IPS DF 19.7 (cell line): ENCODE measurements at places on chromosomes 6 and 20.

GRCh38 chr6:150641398-150642139, 41.9 kb downstream of the PLEKHG1 start:
- DNase-seq, result no peak

DNA sequence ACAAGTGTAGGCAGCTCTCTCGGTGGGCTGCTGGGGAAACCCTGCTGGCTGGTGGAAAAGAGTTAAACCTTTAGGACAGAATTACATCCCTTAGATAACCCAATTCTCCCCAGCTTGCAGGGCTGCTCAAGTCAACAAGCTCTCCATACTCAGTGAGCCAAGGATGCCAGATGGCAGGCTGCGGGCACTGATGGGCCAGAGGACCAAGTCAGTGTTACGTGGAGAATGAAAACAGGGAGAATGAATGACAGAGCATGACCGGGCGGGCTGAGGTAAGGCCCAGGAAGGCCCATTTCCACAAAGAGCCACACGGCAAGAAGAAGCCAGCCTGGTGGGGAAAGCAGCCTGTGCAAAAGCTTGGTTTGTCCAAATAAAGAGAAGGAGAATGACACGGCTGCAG, 58.7 kb upstream of the CD93 start:
- no peak for DNase-seq

DNA sequence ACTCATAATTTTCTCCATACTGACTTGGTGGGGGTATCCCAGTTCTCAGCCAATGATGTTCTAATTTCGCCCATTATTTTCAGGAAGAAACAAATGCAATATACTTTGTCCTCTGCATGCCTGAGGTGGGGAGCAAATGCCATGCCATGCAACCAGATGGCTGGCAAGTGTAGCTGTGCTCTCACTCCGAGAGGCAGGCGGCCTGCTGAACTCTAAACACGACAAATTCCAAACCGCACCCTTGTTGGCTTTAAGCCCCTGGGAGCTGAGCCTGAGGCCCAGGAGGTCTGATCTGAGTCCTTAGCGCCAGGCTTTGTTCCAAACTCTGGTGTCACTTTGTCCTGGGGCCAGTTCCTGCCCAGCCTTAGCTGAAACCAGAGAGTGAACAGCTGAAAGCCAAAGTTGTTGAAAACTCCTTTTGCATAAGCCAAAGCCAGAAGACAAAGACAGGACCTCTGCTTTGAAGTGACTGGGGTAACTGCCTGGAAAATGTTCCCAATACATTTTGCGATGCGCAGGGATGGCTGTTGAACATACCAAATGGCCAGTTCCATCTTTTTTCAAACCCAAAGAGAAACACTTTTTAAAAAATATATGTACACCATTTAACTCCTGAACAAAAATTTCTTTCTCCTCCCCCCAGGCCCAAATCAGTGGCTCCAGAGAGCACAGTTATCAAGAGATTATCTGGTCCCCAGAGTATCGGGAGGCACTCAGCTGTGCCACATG, 46.2 kb downstream of the TTI1 start:
- DNase-seq, result no peak

DNA sequence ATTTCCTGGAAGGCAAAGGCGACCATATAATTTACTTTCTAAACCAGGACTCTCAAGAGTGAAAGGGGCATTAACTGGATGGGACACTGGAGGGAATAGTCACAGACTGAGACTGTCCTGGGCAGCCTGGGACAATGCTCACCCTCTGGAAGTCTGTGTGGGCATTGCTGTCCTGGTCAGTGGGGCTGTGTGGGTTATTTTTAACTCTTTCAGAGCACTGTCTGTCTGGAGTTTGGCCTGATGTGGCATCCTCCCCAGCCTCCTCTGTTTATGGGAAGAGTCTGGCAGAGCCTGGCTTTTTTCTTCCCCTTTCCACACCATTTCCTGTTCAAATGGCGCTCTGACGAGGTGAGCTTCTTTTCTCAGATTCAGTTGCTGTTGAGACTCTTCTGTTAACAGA, 11.7 kb downstream of the DAAM2 start:
- no peak for DNase-seq

DNA sequence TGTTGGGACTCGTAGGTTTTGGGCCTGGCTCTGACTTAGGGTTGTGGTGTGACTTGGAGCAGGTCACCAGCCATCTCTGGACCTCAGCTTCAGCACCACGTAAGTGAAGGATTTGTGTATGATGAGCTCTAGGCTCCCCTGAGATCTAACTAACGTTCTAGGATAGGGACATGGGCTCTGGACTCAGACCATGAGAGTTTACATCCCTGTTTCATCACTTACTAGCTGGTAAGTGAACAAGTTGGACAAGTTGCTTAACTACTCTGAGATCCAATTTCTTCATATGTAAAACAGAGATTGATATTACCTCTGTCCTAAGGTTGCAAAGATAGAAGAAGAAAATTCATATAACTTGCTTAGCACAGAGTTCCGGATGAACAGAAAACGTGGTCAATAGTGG, 20.3 kb upstream of the PNPLA1 start:
- no peak for DNase-seq

- DNase-seq, result no peak
Measured at GRCh38 chr6:117034971-117035370, 157.9 kb downstream of the RFX6 start.

DNA sequence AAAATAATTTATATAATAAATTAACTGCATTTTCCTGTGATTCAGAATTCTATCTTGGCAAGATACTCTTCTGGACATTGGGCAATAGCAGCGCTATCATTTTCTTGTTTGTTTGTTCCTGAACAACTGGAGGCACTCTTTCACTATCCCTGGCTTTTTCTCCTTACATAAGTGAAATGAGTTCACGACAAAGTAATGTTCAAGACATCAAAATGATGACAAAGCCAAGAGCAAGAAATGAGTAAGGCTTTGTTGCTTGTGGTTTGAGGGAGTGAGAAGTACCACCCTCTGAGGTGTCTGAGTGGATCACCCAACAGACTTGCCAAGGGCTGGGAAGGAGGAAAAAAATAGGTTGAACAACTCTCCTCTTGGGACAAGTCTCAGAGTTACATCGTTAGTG, 466.6 kb upstream of the JAG1 start:
- no peak for DNase-seq

DNA sequence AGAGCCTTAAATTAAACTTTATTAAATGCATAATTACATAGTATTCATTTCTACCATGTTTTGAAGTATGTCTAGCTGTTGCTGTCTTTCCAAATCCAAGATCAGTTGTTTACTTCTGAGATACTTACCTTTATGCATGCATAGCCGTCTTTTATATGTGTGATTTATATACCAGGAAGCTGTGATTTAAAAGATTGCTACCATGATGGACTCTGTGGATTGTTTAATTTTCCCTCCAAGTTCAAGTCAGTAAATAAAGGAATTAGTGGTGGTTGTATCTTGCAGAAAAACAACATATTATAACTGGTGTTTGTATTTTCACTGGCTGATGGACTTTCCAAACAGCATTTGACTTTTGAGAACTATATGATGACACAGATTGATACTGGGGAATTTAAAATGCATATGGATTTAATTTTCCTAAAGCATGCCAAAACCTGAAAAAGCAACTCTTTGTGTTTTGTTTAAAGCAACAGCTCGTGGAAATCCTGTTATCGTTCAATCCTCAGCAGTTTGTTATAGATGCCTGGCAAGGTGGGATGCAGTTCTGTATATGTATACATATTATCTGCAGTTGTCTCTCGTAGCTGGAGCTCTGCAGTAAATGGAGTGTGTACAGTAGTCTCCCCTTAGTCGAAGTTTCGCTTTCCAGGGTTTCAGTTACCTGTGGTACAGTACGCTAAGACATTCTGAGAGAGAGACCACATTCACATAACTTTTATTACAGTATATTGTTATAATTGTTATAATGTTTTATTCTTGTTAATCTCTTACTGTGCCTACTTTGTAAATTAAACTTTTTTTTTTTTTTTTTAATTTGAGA, 77.1 kb downstream of the CBFA2T2 start:
- DNase-seq, result no peak

DNA sequence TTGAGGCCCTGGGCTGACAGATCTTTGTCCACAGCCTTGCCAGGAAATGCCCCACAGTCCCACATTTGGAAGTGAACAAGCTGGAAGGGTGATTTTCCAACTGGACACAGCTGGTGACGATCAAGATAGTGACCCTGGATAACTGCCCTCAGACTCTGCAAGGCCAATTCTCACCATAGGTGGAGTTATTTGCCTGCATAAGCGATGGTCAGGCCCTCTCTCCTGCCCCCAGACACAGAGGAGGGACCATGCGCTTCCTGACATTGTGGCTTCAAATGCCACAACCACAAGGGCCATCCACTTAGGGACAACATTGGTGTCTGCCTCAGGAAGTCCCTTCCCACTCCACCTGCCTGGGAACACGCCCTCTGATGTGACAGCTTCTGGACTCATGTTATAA, 96.0 kb downstream of the JPH2 start:
- no peak for DNase-seq

GRCh38 chr6:5567890-5568289, 306.6 kb downstream of the FARS2 start:
- no peak for DNase-seq

GRCh38 chr20:42134265-42135098, 516.3 kb upstream of the CHD6 start:
- DNase-seq, result no peak

DNA sequence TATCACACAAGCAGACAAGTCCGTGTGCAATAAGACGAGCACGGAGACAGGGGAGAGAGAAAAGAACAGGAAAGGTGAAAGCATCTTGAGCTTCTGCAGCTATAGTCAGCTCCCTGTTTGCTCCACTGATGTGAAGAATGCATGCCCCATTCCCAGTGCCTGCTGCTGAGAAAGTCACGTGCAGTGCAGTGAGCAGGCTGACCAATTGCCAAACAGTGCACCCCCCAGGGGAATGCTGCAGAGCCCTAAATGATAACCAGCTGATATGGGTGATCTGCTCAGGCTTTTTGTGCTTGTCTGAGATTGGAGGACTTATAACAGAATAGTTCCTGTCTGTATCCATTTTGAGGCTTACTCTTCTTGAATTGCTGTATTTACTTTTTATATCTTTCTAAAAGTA, 121.5 kb downstream of the PACRG start:
- DNase-seq, result no peak

DNA sequence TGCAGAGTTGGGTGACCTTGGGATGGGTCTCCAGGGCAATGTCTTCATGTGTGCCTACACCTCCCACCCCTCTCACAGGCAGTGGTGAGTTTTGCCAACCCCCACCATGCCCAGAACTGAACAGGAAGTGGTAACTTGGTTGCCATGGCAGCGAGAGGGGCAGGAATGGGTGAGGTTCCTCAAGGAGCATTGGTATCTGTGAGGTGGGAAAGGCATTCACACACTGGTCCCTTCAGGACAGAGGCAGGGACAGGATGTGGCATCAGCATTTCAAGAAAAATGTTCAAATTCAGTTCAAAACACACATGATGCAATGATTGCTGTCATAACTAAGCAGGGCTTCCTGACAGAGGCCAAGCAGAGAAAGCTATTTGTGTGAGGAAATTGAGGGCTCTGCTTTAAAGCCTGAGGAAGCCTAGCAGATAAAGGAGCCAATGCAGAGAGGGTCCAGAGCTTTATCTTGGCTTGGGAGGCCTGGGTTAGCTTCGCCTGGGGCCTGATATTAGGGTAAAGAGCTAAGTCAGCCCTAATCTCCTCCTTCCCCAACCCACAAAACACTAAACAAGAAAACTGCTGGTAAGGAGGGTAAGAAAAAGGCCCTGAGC, 551 bp downstream of the TREML2 start:
- no peak for DNase-seq

DNA sequence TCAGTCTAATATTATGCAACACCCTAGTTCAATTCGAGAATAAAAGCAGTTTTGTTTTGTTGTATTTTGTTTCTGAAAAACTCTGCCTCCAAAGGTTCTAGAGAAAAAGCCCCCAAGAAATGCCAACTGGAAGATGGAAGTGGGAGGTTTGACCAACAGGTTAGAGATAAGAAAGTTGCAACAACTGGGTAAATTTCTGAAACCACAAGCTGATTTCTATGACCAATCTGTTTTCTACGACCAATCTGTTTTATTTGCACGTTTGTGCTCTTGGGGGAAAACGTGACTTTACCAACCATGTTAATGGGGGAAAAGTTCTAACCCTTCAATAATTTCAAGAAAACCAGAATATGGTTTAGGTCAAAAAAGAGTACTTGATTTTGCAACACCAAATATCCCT, 173.2 kb downstream of the PDE7B start:
- no peak for DNase-seq

DNA sequence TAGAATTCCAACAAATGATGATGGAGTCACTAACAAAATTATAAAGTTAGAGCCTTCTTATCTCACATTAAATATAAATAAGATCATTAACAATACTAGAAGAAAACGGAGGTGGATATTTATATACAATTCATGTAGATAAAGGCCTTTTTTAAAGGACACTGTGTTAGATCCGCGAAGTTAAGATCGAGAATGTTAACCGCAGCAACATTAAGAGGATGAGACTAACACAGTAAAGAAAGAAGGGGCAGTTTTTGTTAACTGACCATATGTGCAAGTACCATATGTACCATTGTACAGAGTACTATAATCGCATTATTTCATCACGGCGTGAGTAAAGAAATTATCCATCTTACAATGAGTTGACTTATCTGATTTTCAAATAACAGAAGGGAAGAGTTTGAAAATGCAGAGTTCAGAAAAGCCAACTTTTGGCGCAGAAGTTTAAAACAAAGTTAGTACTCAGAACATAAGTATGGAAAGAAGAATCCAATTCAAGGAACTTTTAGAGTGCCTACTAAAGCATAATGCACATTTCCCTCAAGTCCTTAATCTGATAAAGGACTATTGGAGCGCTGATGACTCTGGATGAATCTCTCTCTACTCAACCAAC, 1.4 kb downstream of the FBXL4 start:
- DNase-seq, result no peak

DNA sequence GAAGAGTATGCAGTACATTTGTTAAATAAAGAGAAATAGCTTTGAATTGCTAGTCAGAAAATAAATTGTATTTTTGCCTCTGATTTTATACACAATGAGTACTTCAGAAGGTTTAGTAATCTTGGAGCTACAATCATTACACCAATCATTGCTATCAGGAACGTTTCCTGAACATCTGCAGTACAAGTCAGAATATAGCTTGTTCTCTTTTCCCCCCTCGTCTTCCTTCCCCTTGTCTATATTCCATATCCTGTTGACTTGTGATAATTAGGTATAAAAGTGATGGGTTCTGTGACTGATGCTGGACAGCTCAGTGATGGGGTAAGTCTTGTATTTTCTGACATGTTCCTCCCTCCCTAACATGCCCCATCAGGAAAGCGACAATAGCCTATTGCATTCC, 94.0 kb downstream of the AHI1 start:
- DNase-seq, result no peak

DNA sequence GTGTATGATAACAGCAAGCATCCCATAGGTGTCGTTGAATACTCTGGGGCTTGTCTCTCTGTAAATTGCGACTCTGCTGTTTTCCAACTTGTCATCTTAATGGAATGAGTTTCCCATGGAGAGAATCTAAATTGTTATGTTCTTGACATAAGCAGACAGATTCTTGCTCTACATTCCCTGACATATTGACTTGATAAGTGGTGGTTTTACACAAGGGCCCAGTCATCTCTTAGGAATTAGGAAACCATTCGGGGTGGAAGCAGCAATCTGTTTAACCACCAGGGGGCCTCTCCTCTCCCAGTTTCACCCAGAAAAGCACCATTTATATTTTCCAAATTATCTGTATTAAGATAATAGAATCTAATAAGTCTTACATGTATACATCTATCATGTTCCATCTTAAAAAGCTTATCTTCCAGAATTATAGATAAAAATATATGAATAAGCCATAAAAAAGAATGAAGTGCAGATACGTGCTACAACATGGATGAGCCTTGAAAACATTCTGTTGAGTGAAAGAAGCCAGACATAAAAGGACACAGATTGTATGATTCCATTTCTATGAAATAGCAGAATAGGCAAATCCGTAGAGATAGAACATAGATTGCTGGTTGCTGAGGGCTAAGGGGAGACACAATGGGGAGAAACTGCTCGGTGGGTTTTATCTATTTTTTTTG, 23.1 kb upstream of the MROH8 start:
- no peak for DNase-seq
